Muscle of leg (tissue), 16 donors: ENCODE measurements at places on chromosomes 7 and 10.
A peak's percentile ranks its signal among the peaks of the same experiment; 100 is the strongest.

GRCh38 chr7:129591868-129592267, 19.7 kb upstream of the NRF1 start:
- DNase-seq: no peak

GRCh38 chr10:4343873-4344272, 482.1 kb upstream of the AKR1E2 start:
- DNase-seq: peak; percentile 82

GRCh38 chr7:35726654-35727053, 31.7 kb upstream of the HERPUD2 start:
- DNase-seq: no peak

DNA sequence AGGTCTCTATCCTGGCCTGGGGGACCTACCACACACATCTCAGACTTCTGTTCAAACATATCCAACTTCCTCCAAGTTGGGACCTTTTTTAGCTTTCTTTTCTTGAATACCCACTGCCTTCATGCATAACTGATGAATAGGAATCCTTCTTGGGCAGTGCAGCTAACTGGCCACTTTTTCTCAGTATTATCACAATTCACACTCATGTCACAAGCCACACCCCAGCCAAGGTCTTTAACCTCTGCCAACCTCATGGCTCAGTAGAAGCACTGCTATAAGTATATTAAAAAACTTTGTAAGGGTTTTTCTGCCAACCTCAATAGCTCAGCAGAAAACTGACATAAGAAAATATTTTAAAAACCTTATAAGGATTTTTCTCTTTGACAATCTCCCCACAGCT, 44.5 kb downstream of the HHEX start:
- DNase-seq: no peak

DNA sequence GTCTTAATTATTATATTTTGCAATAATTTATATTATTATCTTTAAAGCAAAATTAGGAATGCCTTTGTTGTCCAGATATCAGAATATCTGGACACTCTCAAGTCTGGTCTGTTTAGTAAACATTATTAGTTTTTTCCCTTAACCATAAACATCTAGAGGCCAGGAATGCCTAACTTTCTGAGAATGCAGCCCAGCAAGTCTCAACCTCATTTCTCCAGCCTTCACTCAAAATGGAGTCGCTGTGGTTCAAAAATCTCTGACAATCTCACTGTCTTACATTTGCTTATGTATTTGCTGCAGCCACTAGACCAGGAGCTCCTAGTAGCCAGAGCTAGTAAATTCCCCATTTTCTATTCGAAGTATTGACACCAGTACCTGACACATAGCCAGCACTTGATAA, 49.7 kb upstream of the INHBA start:
- DNase-seq: no peak

- no peak for DNase-seq
Observed at GRCh38 chr7:45311597-45311996, 154.0 kb downstream of the RAMP3 start.

GRCh38 chr7:93442478-93443224, 131.9 kb downstream of the CALCR start:
- DNase-seq: no peak
